ENCODE measurements at places on chromosomes 5 and 9.

DNA sequence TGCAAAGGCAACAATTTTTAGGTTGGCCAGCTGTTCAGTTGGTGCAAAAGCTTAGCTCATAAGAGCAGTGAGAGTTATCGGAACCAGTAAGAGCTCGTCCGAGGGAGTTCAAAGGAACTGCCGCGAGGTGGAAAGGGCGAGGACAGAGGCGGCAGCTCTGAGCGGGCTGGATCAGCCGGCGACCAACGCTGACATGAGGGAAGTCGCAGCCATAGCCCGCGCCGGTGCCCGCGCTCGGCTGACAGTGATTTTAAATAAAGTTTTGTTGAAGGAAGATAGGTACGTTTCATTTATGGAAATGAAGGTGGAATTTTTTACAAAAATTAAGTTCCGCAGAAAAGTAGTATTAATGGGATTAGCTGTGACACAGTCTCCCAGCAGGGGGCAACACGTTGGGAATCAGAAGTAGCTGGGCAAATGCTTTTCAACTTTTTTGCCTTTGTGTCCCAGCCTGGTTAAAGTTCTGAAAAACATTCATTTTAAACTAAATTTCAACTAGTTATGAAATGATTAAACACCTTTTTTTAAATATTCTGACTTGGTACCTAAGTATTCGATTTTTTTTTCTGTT lies 43.2 kb downstream of the FBXO4 start:
- DNase-seq: no peak

GRCh38 chr9:101977614-101978210 lies 239.3 kb upstream of the GRIN3A start:
- DNase-seq: no peak

GRCh38 chr5:14806456-14806855 lies 65.1 kb downstream of the ANKH start:
- no peak for DNase-seq

- no peak for DNase-seq
Observed at GRCh38 chr9:14908295-14909180, 1.7 kb downstream of the FREM1 start.

DNA sequence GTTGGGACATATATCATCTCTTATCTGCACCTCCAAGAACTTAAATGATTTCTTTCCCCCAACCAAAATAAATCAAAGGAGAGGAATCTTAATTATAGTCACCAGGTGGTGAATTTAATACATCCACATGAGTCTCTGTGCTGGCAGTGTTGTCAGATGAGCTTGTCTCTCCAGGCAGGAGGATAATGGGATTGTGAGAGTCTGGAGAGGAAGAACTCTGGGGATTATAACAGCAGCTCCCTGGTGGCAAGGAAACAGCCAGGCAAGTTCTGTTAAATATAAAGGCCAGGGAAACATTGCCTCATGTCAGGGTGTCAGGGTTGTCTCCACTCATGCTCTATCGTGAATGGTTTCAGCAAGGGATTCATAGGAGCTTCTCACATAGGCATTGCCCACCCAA lies 80.8 kb downstream of the TLR4 start:
- no peak for DNase-seq

DNA sequence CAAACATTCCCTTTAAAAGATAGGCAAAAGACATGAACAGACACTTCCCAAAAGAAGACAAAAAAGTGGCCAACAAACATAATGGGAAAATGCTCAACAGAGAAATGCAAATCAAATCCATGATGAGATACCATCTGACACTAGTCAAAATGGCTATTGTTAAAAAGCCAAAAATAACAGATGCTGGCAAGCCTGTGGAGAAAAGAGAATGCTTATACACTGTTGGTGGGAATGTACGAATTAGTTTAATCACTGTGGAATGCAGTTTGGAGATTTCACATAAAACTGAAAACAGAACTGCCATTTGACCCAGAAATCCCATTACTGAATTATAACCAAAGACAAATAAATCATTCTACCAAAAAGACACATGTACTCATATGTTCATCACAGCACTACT lies 58.3 kb upstream of the WDR41 start:
- no peak for DNase-seq

GRCh38 chr5:59079622-59080620 lies 497.0 kb downstream of the RAB3C start:
- DNase-seq: no peak

- DNase-seq: no peak
Observed at GRCh38 chr9:17625644-17626388, 47.0 kb downstream of the SH3GL2 start.

DNA sequence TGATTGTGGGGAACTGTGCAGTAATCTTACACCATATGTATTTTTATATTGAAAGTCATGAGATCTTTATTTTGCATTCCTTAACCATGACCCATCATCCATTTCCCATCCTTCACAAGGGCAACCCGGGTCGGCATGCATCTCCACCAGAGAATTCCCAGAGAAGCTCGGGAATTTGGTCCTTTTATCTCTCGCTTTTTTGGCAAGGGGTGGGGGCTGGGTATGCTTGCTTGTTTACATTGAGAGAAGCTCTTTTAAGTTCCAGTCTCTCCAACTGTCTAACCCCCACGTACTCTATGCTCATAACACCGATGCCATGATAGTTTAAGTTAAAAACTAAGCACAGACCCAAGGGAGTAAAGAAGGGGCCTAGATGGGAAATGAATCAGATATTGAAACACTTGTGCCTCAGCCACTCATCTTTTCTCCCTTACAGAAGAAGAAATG lies 109.9 kb upstream of the NFIB start:
- DNase-seq: no peak

GRCh38 chr5:100842080-100842479 lies 61.0 kb downstream of the ST8SIA4 start:
- no peak for DNase-seq

DNA sequence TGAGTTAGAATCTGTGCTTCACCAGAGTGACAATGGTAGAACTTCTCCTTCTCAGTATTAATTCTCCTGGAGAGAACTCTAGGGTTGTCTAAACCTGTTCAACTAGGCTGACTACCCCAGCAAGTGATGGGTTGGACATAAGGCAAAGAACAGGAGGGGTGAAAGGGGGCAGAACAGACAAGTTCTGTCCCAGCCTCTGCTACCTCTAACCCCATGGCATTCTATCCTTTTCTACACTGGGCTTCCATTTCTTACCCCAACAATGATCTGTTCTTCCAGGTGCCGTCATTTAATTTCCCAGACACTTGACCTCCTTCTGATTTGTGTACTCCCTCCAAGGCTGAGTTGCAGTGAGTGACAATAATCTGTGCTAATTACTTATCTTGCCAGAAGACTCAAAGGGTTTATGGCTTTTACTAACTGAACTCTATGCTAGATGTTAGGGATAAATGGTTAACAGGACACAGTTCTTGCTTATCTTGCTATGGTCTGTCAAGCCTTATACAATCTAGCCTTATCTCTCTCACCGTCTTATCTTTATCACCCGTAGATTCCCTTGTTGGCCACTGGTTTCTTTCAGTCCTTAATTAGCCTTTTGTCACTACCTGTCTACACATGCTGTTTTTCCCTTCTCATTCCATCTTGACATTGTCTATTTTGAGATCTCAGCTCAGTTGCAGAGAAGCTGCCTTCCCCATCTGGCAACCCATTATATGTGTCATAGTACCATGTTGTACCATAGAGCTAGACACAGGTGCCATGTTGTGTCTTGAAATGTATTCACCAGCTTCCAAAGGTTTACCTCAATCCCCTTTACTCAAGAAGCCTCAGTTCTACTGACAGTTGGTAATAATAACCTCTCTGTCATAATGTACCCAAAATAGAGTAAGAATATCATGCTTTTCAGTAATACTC lies 10.0 kb upstream of the MATR3 start:
- DNase-seq: no peak

DNA sequence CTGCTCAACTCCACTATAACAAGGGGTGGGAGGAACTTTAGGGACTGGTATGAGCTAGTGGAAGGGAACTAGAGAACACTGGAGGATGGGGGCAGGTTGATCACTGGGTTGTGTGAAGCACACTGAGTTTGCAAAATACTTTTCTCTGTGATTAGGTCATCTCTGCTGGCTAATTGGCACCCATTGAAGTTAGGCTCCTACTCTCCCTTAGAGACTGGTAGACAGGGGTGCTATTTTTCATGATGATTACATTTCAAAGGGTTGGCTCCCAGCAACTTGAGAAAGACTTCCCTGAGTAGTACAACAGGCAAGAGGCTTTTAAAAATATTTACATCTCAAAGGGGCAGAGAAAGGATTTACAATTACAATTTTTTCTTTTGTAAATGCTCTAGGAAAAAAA lies 50.4 kb upstream of the MTAP start:
- no peak for DNase-seq

DNA sequence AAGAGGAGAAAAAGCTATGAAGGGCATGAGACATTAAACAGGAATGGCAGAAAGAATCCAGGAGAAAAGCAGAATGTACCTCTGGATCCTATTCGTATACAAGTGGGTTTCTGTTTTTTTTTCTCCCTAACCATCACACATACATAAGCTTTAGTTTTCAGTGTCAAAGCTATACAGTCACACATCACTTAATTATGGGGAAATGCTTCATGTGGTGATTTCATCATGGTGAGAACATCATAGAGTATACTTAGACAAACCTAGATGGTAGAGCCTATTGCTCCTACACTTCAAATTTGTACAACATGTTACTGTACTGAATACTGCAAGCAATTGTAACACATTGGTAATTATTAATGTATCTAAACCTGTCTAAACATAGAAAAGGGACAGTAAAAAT lies 290.6 kb downstream of the AOPEP start:
- DNase-seq: no peak

- DNase-seq: no peak
Observed at GRCh38 chr9:80320480-80320879, 748.7 kb downstream of the TLE4 start.

DNA sequence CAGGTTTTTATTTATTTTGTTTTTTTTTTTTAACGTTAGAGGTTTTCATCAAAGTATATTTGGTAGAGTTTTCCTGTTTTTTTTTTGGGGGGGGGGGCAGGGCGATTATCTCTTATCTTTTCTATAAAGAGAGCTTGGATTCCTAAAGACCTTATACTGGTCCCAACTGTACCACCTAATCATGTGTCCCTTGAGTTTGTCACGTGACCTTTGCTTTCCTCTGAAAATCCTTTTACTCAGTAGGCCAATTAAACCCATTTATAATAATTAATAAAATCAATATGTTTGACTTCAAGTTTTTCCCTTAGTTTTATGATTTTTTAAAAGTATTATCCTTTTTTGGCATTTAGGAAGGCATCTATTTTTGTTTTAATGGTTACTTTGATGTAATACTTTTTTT lies 286.4 kb downstream of the AOPEP start:
- no peak for DNase-seq

GRCh38 chr5:98482321-98483300 lies 290.9 kb upstream of the RGMB start:
- no peak for DNase-seq

GRCh38 chr5:72326306-72326649 lies 6.1 kb downstream of the PTCD2 start:
- no peak for DNase-seq

- DNase-seq: no peak
Observed at GRCh38 chr9:124598048-124598447, 90.8 kb upstream of the NR5A1 start.

DNA sequence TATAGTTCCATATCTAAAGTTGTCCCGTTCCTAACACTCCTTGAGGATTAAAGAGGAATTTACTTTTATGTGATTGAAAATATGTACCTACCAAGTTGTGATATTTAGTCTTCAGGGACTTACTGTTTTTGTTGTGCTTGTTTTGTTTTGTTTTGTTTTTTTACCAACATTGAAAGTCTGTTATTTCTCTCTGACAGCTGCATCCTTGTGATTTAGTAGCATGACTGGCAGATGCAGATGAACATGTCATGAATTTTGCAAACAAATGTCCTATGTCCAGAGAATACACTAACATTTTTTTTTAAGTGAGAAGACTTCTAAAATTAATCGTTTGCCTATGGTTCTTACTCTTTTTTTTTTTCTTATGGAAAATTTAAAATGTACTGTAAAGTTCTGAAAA lies 85.4 kb downstream of the MAN2A1 start:
- DNase-seq: no peak

DNA sequence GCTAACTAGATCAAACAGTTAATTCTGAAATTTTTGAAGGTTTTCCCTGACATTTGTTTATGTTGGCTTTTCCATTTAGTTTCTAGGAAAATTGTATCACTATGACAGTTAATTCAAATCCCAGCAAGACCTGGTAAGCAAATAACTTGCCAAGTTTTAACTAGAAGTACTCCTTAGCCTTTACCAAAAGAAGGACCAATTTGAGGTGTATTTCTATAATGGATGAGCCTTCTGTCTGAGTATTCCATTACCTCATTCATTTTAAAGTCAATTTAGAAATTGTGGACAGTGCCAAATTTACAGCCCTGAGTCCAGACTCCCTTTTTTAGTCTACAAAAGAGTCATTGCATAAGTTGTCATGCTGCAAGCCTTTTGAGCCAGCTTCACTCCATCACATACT lies 687.6 kb downstream of the CETN3 start:
- DNase-seq: no peak

- DNase-seq: no peak
Observed at GRCh38 chr5:147554261-147554817, 44.5 kb upstream of the DPYSL3 start.

- no peak for DNase-seq
Observed at GRCh38 chr9:16709924-16710323, 160.5 kb downstream of the BNC2 start.

DNA sequence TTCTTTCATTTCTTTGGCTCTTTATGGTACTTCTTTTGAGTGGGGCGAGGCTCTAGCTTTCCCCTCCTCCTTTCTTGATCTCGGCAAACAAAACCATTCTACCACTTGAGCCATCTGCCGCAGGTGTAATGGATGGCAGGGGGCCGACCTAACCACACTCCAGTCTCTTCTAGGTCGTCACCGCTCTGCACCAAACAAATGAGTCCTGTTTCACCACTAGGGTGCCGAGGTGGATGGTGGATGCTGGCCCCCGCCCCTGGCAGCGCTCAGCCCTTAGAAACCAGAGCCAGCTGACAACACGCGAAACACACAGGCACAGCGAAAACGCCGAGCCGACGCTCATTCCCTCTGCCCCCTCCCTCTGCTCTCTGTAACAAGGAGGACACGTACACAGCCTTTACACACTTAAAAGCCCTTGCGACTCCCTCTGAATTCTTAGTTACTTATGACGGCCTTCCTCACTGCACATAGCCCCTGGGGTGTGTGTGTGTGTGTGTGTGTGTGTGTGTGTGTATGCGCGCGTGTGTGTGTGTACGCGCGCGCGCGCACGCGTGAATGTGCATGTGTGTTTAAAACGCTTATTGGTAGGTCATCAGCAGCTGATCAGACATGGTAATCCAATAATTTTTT lies 199.4 kb downstream of the MEF2C start:
- DNase-seq: no peak

GRCh38 chr5:6551955-6552313 lies 80.9 kb downstream of the NSUN2 start:
- DNase-seq: no peak

DNA sequence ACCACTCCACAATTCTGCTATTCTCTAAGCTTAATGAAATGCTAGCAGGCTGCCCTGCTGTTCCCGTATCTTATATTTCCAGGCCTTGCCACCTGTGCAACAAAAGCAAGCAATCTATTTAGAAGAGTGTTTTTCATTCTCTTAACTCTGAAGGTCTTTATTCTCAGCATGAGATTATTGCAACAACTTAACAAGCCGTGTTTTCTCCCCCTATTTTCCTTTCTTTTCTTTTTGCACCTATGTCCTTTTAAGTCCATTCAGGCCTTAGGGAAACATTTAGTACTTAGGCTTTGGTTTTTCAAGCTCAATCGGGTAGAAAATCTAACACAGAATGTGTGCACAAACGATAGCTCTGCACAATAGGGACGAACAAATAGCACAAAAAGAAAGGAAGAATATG lies 89.6 kb upstream of the DMRTA1 start:
- no peak for DNase-seq

All from stimulated activated CD4-positive, alpha-beta T cell treated with anti-CD3 and anti-CD28 coated beads, Interleukin-4, amount 100 ng/mL, for 4 hours (primary cell).